ENCODE measurements at places on chromosomes 5 and 9. TPM values are rescaled to one million over a fixed set of nuclear protein-coding genes. Genes with fewer than 3 reads are reported as not detected.

Gene GFI1B
- not detected for total RNA-seq

Gene WNT8A
- total RNA-seq: not detected

Gene HTR4
- total RNA-seq: not detected

Gene FGF1
- 0.13 TPM for total RNA-seq

Gene CDO1
- total RNA-seq: 1.6 TPM
